Skeletal muscle cell (primary cell): ENCODE measurements at places on chromosomes 1 and 21.

DNA sequence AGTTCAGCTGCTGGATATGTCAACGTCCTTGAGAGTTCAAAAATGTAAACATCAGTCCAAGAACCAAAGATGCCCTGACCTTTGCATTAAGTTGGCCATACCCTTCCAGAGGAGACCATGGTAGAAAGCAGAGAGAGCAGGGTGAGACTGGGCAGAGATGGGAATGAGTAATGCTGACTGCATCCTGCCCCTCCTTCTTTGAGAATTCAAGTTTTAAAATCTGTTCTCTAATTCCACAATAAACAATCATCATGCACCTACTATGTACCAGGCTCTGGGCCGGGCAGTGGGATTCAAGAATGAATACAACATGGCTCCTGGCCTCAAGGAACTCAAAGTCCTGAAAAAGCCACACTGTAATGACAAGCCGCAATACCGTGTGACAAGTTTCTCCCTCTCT, 3.9 kb upstream of the HAO2 start:
- DNase-seq: no peak

DNA sequence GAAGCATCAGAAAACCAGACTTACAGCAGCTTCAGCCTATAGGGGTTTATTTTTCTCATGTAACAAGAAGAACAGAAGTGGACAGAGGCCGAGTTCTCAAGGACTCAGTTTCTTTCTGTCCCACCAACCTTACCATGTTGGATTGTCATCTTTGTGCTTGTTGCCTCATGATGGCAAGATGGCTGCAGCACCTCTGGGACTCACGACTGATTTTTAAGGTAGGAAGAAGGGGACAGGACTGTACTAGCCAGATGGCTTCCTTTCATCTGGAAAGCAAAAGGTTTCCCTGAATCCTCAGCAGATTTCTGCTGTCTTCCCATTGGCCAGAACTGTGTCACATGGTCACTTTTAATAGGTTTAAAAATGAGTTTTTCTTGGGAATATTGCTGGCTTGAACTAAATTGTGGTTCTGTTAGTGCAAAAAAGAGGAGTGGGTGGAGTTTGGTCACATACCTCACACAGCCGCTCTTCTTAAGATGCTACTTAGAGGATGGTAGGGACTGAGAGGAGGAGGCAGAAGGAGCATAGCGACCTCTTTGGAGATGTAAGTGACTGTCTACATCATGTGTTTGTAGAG, 48.1 kb upstream of the ENAH start:
- DNase-seq: no peak

DNA sequence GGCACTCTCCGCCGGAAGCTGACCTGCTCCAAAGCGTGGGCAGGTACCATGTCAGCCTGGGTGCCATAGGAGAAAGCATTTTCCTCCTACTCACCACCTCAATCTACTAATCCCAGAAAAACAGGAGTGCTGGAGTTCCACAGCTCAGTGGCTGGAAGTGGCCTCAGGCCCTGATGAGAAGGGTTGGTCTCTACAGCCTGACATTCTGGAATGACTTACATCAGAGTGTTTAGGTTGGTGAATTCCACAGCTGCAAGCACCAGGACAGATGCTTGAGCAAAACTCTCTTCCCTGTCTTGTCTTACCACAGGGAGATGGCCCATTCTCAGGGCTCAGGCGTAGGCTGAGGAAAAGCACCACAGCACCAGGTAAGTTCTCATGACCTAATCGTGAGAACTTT, 5.5 kb downstream of the SEC16B start:
- DNase-seq: no peak

- DNase-seq: no peak
Observed at GRCh38 chr21:42503711-42504110, 7.7 kb upstream of the RSPH1 start.

DNA sequence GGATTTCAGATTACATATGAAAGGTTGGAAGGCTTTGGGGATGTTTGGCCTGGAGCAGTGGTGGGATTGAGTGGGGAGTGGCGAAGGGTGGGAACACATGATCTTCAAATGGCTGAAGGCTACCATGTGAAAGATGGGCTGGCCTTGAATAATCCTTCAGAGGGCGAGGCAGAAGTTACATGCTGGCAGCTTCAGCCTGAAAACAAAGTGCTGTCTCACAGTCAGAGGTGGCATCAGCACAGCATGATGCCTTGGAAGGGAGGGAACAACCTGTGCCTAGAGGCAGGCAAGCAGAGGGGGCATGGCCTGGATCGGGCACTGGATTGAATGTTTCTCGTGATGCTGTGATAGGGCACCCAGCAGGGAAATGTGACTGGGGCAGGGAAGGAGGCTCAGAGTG, 130.8 kb downstream of the BEND5 start:
- DNase-seq: no peak

DNA sequence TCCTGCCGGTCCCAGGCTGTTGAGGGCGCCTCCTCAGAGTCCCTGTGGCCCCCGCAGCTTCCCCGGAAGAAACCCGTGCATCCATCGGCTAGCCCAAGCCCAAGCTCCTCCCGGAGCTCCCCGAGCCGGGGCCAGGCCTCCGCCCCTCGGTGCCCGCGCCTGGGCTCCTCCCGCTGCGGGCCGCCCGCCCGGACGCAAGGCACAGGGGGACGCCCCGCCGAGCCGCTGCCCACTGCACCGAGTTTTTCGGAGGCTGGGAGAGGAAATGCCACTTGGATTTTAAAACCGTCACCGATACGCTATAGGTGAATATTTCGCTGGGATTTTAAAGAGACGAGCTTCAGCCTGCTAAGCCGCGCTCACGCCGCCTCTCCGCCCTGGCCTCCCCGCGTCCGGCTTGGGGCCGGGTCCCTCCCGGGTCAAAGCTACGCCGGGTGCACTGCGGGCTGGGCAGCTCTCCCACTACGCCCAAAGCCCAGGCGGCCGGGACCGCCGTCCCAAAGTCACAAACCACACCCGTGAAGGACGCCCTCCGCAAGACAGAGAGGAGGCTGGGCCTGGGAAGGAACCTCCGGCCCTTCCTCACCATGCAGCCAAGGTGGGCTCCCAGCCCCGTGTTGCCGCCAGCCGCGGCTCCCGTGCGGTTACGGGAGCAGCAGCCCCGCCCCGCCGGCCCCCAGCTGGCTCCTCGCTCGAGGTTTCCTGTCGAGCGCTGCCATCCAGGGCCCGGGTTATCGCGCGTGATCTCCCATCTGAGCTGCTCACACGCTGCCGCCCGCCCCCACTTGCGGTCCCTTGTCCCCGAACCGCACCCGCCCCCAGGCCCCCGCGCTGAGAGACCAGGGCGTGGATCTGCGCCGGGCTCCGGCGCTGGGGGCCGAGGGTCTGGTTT, 63.2 kb downstream of the CD247 start:
- no peak for DNase-seq

- no peak for DNase-seq
Observed at GRCh38 chr1:228544921-228545591, 57.9 kb downstream of the RNF187 start.

DNA sequence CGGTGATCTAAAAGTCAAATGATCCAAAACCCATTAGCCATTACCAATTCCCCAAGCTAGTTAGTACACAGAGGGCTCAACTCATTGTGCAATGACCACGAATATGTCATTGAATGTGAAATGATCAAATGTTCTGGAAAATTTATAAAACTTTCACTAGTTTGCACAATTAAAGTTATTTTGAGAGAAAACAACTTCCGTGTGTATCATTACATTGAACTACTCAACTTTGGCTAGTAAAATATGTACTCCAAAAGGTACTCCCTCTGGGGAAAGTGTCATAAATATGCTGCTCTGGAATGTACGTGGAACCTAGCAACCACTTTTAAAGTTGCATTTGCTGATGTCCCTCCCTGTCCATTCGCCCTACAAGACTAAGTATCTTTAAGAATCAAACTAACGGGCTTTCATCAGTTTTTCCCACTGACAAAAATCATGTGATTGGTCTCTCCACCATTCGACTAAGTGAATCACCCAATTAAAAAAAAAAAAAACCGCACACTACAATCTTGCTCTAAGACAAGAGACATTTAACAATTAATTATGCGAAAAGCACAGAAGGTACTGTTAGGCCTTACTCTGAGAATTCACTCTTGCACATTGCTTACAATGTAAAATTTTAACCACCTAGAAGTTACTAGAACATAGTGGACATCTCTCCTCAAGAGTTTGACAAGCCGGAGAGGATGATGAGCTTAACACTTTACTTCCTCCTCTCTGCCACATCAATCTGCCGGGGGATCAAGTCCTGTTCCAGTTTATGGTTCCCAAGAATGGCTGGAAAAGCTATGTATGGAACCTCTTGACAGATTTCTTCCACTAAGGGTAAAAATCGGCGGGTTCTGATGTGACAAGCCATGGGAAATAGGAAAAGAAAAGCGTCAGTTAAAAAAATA, 1.2 kb downstream of the ACBD3 start:
- DNase-seq: no peak

DNA sequence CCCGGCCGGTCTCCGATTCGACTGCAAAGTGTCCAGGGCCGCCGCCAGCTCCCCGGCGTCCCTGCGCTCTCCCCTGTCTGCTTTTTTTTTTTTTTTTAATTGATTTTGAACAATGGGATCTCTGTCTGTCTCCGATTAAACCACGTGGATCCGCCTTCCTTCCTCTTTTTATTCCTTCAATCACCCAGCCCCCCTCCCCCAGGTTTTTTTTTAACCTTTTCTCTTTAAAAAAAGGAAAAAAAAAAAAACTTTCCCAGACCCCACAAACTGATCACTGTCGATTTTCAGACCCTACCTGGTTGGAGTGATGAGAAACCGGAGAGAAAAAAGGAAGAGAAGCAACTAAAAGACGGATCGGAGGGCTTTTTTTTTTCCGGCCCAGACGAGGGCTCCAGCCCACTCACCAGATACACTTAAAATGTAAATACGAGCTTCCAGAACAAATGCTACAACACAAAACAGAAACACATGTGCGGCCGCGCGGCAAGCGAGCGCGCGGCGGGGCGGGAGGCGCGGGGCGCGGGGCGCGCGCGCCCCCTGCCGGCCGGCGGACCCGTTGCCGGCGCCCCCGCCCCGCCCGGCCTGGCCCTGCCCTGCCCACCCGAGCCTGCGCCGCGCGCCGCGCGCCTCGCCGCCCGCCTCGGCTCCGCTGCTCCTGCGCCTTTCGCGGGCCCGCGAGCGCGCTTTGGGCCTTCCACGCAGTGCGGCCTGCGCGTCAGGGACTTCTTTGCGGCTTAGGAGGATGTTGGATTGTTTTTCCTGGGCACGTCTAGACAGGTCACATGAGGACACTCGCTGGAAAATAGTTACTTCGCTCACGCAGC, at the start of gene RCC2:
Gene RCC2 (minus strand): TSS at position 428 of the 824 bp plus-strand sequence. CDS start 1,163 bp downstream, outside the sequence.
- no peak for DNase-seq
